ENCODE measurements at places on chromosomes 6 and 20.
A peak's percentile ranks its signal among the peaks of the same experiment; 100 is the strongest.

- DNase-seq = no peak
Measured at GRCh38 chr6:76441875-76442274, 369.4 kb upstream of the IMPG1 start.

GRCh38 chr20:16455324-16455723, 117.9 kb downstream of the KIF16B start:
- DNase-seq = no peak

GRCh38 chr20:58056921-58057686, 171.3 kb downstream of the ANKRD60 start:
- DNase-seq = no peak

- DNase-seq = peak; percentile 14
Measured at GRCh38 chr6:155247618-155248007, 16.2 kb upstream of the CLDN20 start.

- DNase-seq = no peak
Measured at GRCh38 chr6:167351656-167352345, 26.9 kb downstream of the TTLL2 start.

- no peak for DNase-seq
Measured at GRCh38 chr20:62488470-62488869, 12.7 kb upstream of the GATA5 start.

- no peak for DNase-seq
Measured at GRCh38 chr20:44759595-44759994, 13.9 kb downstream of the KCNK15 start.

Data from spinal cord (tissue), 10 donors.